8988T (cell line): ENCODE measurements at places on chromosomes 6 and 20.

DNA sequence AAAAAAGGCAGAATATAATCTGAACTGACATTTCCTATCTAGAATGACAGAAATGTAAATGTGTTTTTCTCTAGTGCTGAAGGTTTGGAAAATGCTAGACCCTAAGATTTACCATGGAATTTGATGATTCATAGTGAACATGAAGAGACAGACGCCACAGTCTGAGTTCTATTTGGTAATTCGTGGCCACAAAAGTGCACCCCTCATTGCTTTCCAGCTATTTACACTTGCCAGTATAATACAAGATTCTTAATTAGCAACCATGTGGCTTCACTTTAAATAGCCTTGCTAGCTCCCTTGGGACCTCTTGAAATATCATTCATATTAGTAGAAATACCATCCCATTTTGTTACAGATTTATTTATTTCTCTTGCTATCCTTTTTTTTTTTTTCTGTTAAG lies 636.8 kb downstream of the PRKN start:
- DNase-seq, result no peak

- no peak for DNase-seq
These were observed 53.8 kb downstream of the ADAT2 start for GRCh38 chr6:143396497-143397226.

DNA sequence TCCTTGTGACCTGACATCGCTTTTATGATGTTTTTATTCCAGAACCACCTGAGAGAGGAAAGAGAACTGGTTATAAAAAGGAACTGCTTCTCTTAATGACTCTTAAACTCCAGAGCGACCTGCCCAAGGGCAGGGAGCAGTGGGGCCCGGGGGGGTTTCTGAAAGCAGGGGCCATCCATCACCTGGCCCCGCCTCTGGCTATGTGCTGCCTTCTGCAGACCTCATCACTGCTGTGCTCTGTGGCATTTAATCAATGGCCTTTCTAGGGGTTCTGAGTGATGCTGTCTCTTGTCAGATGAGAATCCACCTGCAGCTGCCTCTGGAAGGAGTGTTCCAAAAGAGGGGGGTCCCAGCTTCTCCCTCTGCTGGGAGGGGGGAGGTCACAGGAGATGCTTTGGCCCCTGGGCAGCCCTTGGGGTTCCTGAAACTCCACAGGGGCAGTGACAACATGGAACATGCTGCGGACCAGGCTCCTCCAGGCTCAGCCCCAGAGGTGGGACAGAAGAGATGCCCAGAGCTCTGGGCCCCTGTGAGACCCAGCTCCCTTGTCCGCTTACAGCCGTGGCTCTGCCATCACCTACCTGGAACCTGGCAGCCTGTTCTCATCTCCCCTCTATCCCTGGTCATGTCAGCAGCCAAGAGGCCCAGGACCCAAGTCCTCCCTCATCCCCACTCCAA lies 177.1 kb upstream of the SULF2 start:
- no peak for DNase-seq

GRCh38 chr6:131532580-131533039 lies 40.4 kb upstream of the ARG1 start:
- DNase-seq, result no peak
